ENCODE measurements at places on chromosomes 2 and 18. TPM values are rescaled to one million over a fixed set of nuclear protein-coding genes. Genes with fewer than 3 reads are reported as not detected.

CYTIP gene
- 227 TPM for total RNA-seq

DDX18 gene
- 77.7 TPM for total RNA-seq

DNA sequence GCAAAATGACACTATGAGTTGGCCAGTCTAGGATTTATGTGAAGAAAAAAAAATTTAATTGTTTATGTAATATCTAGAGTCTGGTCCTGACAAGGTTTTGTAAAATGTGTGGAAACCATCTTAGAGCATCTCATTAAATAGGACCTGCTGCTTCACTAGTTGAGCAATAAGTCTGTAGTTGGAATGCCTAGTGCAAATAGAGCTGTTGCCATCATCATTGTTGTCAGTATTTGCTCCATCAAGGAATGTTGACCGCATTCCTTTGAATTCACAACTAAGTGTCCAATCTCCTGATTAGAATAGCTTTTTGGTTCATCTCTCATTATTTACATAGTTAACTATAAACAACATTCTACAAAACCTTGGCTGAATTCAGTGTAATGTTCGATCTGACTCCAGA is 32.2 kb upstream of the RPE start:
- no peak overlapping the region for H3K4me3 ChIP-seq
- no peak overlapping the region for H3K27ac ChIP-seq

DNA sequence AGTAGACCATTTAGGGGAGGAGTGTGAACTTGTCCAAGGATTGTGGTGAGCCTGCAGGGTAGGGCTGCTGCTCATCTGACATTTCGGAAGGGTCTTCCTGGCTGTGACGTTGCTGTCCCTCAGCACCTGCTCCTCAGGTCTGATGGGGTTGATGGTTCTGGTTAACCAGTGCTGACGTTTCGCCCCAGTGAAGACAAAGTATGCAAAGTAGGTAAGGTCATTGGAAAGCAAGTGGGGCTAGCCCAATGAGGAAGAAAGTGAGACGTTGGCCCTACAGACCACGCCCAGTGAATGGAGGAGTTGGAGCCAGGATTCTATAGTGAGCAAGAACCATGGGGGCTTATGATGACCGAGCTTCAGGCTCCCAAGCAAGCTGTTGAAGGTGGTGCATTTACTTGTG is 33.4 kb upstream of the ZNF396 start:
- no peaks in the 10 kb centered on the region for H3K27me3 ChIP-seq
- no peak overlapping the region for H3K27ac ChIP-seq
- peaks cover 17% of the 10 kb centered on the region for H3K4me1 ChIP-seq
- no peak for DNase-seq
- no peak overlapping the region for H3K4me3 ChIP-seq
- no peaks in the 10 kb centered on the region for H3K36me3 ChIP-seq

DNA sequence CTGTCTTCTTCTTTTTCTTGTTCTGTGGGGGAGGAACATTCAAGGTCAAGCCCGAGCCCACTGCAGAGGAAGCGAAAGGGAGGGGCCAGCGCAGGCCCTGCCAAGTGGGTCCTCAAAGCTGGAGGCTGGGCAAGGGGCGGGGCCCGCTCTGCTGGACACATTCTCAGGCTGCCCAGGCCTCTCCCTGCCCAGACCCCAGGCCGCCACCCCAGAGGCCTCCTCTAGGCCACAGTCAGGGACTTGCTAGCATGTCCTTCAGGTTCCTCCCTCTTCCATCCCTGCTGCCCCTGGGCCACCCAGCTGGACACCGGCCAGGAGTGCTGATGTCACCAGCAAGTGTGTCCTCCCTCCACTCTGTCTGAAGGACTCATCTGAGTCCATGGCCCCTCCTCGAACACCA is 44.1 kb downstream of the KIF1A start:
- no peaks in the 10 kb centered on the region for H3K27me3 ChIP-seq
- no peak for DNase-seq
- no peak overlapping the region for H3K4me3 ChIP-seq
- no peak overlapping the region for H3K27ac ChIP-seq
- no peaks in the 10 kb centered on the region for H3K4me1 ChIP-seq

- no peak overlapping the region for H3K4me3 ChIP-seq
- H3K4me1 ChIP-seq = peaks cover 9% of the 10 kb centered on the region
- peaks cover 50% of the 10 kb centered on the region for H3K36me3 ChIP-seq
- peak overlapping the region; percentile 51 for H3K27ac ChIP-seq
These were observed 87.9 kb upstream of the ATG16L1 start for GRCh38 chr2:233163486-233164103.
